NCI-H345 (cell line): ENCODE measurements at places on chromosomes 2 and 18.

DNA sequence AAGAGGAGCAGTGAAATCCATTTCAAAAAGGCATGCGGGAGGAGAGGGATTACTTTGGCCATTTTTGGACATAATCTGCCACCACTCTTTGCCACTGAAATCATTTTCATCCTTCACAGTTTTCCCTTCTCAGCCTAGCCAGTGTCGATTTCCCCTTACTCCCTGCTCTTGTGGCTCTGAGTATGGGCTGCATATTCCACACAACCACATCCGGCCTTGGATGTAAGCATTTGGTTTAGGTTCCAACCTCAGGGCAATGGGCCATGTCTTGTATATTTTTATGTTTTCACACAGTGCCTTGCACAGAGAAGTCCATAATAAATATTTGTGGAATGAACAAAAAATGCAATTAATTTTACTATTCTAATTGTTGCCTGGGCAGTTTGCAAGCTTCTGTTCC is 7.7 kb upstream of the SERPINE2 start:
- no peak for DNase-seq

DNA sequence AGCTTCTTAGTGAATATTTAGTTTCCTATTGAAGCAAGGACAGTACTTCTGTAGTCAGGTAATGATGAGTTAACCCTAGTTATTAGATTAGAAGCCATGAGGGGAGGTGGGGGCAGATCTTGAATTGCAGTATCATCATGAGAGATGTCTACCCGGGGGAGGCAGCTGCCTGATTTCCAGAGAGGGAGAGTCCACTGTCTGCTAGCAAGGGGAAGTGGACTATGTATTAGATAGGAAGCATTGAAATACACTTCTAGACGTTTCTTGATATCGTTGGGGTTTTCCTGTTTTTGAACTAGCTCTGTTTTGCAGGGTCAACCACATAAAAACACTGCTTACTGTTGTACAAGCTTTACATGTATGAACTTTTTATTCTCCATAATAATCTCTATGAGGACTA is 38.8 kb downstream of the APLF start:
- no peak for DNase-seq

- no peak for DNase-seq
Observed at GRCh38 chr2:36449943-36450392, 94.4 kb downstream of the CRIM1 start.

GRCh38 chr2:134117676-134118075 is 136.2 kb upstream of the MGAT5 start:
- DNase-seq, result no peak
